NCI-H446 treated with DMSO at 0.1 percent for 48 hours (cell line): ENCODE measurements at places on chromosomes 6 and 20.

DNA sequence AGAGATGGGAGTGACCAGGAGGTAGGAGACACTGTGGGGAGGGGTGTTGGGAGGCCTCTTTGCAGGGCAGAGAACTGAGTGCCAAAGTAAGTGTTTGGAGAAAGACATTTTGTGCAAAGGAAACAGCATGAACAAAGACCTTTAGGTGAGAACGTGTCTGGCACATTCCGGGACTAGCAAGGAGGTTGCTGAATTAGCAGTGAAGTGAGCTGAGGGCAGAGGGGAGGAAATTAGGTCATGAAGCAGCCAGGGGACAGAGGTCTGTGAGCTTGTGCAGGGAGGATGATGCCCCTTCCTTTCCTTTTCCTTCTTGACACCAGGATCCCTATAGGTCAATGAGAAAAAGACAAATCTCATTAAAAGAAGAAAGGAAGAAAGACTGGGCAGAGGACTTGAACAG, 21.4 kb upstream of the AHCY start:
- DNase-seq: no peak

DNA sequence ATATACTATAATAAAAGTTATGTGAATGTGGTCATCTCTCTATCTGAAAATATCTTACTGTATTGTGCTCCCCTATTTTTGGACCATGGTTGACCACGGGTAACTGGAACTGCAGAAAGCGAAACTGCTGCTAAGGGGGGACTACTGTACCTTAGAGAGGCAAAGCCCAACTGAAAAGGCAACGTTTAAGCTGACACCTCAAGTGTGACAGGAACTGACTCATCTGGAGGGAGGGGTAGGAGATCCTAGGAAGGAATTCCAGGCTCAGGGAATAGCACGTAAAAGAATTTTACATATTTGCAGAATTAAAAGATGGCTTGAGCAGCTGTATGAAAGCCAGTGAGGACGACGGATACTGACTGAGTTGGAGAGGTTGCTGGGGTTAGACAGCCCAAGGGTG, 34.8 kb downstream of the ELOVL2 start:
- DNase-seq: no peak

DNA sequence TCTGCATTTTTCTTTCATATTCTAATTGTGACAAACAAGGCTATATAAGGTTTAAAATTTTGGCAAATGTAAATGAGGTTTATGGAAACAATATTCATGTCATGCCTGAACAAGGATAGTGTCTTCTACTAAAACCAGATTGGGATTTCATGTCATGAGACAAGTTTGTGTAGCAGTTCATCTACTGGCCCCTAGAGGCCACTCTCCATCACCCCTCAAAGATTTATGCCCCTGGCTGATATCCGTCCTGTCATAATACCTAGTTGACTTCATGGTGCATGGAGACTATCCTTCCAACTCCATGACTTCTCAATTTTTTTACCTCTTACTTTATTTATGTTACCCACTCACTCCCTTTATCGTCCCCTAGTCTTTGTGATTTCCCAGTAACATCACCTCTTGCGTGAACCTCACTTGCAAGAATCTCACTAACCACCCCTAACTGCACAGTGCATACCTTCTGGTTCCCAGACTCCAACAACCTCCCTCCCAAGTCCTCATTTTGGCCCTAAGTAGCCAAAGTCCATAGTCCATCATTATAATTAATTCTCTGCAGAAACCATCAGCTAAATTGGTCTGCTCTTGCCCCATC, 179.8 kb downstream of the TASP1 start:
- DNase-seq: peak; percentile 32

GRCh38 chr20:49166534-49167449, 21.3 kb downstream of the STAU1 start:
- no peak for DNase-seq

DNA sequence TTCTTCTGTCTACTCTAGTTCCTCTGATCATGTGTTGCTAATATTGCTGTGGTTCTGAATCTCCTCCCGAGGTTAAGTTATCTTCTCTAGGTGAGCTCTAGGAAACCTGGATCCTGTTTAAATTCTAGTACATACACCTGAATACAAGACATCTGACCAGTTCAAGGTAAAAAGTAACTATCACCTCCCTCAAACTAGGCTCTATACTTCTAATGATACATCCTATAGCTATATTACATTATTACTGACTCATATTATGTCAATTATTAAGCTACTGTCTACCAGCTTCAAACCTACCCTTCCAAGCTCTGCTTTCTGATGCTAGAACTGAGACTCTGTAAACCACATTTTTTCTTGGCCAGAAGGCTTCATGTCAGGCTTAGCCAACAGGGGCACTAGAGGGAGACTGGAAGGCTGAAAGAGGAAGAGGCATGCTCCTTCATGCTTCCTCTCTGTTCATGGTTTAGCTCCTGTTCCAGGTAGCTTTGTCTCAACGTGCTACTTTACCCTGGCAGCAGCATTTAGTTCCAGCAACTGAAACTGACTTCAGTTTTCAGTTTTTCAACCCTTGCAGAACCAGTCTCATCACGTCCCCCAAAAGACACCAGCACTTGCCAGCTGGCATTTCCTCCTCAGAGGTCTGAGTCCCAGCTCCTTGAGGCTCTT, 148.4 kb upstream of the TOP1 start:
- DNase-seq: no peak

- no peak for DNase-seq
Observed at GRCh38 chr20:17659801-17660200, 22.2 kb downstream of the RRBP1 start.

DNA sequence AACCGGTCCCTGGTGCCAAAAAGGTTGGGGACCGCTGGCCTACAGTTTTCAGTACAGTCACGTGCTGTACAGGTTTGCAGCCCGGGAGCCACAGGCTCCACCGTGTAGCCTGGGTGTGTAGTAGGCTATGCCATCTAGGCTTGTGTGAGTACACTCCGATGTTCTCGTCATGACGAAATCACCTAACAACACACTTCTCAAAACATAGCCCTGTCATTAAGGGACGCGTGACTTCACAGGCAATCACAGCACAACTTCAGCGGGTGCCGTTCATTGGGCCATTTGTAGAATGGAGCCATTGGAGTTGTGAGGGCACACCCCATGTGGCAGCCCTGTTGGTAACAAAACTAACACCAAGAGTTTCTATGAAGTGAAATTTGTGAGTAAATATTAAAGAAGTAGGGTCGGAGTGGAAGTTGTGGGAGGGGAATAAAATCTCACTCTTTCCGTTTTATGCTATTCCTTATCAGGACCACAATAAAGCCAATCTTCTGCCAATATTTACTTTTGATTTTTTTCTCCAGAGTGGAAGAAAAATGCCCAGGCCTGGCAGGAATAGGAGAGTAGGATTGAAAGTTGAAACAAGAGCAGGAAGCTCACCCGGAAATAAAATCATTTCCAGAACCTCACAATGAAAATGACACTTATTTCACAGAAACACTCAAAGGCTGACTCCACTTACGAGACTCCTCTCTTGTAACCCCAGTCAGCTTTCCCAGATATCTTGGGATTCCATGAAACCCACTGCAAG, 63.7 kb upstream of the PTPN1 start:
- DNase-seq: no peak

- DNase-seq: no peak
Observed at GRCh38 chr6:150076196-150076893, 7.4 kb upstream of the ULBP3 start.

DNA sequence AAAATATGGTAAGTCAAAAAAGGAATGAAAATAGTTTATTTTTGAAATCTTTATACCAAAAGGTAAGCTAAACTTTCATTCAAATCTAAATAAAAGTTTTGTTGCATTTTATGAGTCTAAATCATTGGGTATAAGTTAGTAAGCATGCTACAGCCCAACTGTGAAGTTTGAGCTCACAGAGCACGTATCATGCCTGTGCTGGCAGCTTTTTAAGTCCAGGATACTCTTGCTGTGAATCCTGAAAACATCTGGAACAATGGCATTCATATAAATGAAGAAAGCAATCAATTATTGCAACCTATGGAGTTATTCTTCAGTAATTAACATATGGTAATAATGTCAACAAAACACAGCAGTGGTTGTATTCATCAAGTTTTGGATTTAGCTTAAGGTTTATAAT, 656.9 kb downstream of the RFPL4B start:
- DNase-seq: no peak

GRCh38 chr20:44734938-44735337, 10.7 kb upstream of the KCNK15 start:
- no peak for DNase-seq

- DNase-seq: peak; percentile 91
Observed at GRCh38 chr6:11848852-11849731, 70.5 kb upstream of the ADTRP start.

- no peak for DNase-seq
Observed at GRCh38 chr20:50308166-50308512, 117.5 kb downstream of the CEBPB start.

GRCh38 chr6:52286798-52287432, 2.4 kb upstream of the MCM3 start:
- peak; percentile 44 for DNase-seq
